ENCODE measurements at places on chromosomes 4 and X.

DNA sequence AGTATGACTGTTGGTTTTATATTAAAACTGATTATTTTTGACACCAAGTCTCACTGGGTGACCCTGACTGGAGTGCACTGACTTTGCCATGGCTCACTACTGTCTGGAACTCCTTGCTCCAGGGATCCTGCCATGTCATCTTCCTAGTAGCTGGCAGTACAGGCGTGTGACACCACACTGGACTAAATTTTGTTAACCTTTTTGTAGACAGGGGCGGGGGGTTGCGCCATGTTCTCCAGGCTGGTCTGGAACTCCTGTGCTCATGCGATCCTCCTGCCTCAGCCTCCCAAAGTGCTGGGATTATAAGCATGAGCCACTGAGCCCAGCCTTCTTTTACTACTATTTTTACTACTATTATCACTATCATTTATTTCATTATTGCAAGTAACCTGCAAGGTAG is 8.9 kb downstream of the XAGE1A start:
- no peak for DNase-seq

- DNase-seq: no peak
Observed at GRCh38 chr4:118740869-118741268, 55.7 kb downstream of the METTL14 start.

DNA sequence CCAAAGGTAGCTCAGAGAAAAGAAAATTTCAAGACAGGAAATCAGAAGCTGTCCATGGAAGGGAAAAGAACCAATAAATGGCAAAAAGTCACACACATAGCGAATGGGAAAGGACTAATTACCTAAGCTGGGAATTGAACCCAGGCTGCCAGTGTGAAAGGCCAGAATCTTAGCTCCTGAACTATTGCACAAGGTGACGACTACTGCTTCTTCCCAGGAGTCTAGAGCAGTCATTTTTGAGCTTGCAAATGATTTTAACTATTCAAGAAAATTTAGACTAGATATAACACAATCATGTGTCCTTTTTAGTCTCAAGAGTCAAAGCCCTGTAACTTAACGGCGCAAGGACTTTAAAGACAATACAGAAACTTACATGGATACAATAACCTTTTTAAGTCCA is 34.1 kb upstream of the ZNF81 start:
- DNase-seq: no peak

DNA sequence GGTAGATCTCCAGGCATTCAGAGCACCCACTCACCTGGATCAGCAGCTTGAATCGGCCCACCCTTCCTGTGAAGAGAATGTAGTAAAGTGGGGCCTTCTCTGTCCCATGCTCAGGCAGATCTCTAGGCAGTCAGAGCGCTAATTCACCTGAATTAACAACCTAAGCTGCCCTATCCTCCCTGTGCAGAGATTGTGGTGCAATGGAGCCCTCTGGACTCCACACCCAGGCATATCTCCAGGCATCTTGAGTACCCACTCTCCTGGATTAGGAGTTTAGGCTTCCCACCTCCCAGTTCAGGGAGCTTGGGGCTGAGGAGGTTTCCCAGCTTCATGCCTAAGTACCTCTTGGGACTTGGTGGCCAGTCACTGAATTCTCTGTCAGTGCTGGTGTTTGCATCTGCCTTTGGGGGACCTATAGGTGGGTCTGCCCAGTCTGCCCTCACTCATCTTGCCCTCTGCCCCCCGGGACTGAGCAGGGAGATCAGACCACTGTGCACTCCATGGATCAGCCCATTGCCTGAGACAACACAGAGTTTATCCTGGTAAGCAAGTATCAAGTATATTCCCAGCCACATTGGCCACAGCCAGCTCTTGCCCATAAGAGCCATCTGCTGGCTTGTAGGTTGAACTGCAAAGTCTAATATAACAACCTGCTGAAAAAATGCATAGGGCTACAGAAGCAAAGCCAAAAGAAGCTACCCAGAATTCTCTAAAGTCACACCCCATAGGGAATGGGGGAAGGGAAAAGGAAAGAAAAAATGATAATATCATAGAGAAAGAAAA is 372.9 kb downstream of the KLHL13 start:
- no peak for DNase-seq

GRCh38 chr4:40600850-40601249 is 28.8 kb downstream of the RBM47 start:
- DNase-seq: no peak

- no peak for DNase-seq
Observed at GRCh38 chrX:67436867-67437266, 107.0 kb upstream of the AR start.
